ENCODE measurements at places on chromosomes 5 and 9. TPM values are rescaled to one million over a fixed set of nuclear protein-coding genes. Genes with fewer than 3 reads are reported as not detected.

- no peak for DNase-seq
These were observed 7.1 kb upstream of the CAST start for GRCh38 chr5:96655085-96655484.

- no peak for DNase-seq
These were observed 48.4 kb upstream of the FOXI1 start for GRCh38 chr5:170057311-170057710.

DNA sequence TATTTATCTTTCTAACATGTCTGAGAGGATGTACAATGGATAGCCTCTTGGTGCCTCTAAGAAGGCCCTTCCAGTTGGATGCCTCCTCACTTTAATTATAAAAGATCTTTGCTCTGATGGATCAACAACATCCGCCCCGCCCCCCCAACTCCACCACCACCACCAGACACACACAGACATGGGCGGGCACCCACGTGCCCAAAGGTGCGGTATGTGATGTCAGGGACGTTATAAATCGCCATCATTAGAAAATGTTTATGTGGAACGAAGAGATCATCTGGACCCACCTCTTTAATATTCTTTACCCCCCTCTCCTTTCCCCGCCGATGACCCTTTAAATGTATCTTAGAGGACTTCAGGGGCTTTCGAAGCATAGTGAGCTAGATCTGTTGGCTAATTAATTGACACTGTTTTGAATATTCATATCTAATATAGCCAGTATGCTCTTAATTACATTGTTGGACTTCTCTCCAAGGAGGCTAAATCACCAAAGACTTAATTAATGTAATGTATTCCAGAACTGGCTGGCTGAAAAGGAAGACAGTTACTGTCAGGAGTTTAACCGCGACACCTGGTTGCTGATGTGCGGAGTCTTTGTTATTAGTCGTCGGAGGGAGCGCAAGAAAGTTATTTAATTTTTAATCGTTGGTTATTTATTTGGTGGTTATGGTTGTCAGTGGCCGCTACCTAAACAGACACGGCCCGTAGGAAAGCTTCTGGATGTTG, 6.1 kb upstream of the FOXB2 start:
- no peak for DNase-seq

- no peak for DNase-seq
These were observed 91.7 kb downstream of the RFK start for GRCh38 chr9:76302543-76302942.

GRCh38 chr5:56006094-56006493, 11.3 kb upstream of the IL6ST start:
- DNase-seq, result no peak

DNA sequence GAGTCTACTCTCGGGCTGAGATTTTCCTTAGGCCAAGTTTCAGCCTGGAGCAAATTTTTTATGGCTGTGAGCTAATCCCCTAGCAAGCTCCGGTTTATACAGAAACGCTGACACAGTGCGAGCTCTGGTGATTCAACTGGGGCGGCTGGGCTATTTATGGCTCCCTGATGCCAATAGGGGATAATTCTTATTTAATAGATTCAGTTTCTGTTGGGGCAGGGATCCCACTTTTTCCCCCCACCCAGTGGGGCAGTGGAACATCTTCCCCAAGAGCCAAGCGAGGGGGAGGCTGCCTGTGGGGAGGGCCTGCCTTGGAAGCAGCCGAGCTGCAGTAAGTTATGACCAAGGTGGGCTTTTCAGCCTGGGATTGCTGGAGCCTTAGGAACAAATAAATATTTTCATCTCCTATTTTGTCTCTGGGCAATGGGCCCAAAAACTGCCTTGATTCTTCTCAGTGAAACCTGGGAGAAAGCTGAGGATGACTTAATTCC, 129.1 kb downstream of the MACROH2A1 start:
- no peak for DNase-seq

GRCh38 chr9:97411440-97411788, 482 bp upstream of the TDRD7 start:
- DNase-seq, result no peak

- no peak for DNase-seq
These were observed 10.7 kb downstream of the PCDHAC2 start for GRCh38 chr5:140977003-140977402.

DNA sequence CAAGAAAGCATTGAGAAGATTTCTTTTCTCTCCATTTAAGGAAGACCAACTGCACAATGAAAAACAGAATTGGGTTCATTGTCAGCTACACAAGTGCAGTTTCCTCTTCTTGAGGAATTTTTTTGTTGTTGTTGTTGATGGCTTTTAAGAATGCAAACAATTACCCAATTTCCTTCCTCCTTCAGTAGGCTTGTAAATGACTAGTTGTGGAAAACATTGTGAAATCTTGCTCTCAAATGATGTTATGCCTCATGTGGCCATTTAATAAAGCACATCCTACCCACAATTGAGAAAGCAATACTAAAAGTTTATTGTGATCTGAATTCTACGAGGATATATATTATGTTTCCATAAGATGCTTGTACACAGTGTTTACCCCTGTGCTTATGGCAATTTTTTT, 171.6 kb downstream of the FAM174A start:
- no peak for DNase-seq

DNA sequence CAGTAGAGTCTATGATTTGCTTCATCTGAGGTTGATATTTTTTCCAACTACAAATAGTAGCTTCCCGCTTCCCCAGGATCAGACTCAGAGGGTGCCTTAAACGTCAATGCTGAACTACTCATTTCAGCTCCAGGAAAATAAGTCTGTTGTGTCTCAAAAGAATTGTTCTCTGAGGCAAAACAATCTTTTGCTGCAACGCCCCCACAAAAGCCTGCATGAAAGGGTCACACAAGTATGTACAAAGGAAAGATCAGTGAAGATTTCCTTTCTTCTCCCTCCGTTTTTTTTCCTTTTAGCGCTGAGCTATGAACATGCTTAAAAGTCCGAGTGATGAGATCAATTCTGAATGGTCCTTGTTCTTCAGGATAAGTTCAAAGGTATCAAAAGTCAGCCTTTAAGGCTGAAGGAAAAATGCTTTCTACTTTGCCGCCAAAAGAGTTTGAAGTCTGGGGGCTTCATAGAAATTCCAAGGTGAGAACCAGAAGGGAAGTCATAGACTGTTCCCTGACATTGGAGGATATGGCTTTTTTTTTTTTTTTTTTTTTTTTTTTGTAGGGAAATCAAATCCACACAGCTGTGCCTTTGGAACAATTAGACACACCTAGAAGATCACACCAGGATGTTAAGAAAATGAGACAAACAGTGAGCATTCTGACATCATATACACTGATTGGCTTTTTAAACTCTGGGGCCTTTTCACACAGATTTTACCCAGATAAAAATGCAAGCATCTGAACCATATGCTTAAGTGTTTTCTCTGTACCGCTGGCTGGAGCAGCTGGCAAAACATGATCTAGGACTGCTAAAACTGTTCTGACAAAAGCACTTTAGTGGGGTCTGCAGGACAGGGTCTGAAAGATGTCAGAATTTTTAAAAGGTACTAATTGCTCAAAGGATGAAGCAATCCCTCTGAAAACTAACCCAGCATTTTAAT, 329.3 kb downstream of the ENC1 start:
- DNase-seq, result no peak

DNA sequence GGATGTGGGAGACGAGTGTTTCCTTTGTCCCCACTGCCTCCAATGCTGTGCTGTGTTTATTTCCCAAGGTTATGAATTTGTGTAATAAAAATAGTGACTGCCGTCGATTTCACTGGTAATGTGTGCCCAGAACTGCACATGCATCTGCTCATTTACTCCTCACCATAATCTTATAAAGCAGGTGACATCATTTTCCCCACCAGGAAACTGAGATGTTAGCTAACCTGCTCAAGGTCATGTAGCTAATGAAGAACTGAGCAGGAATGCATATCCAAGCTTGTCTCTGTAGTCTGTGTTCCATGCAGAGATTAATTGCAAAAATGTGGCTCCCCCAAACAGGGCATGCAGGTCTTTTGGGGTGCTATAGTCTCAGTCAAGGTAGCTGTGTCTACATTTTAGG, 224.4 kb downstream of the TENT4A start:
- DNase-seq, result no peak

DNA sequence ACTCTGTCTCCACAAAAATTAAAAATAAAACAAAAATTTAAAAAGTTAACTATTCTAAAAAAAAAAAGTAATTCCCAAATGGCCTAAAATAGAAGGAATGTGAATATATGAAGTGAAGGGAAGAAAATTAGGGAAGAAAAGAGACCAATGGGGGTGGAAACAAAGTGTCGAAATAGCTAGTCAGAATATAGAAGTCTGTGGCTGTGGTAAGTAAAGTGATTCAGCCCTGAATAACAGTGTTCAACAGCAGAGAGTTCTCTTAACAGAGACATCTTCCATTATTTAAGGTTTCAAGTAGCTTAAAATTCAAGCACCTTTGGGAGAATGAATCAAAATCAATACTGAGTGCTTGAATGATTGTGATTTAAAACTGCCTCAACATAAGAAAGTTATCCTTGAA, 51.7 kb downstream of the LPAR1 start:
- no peak for DNase-seq

DNA sequence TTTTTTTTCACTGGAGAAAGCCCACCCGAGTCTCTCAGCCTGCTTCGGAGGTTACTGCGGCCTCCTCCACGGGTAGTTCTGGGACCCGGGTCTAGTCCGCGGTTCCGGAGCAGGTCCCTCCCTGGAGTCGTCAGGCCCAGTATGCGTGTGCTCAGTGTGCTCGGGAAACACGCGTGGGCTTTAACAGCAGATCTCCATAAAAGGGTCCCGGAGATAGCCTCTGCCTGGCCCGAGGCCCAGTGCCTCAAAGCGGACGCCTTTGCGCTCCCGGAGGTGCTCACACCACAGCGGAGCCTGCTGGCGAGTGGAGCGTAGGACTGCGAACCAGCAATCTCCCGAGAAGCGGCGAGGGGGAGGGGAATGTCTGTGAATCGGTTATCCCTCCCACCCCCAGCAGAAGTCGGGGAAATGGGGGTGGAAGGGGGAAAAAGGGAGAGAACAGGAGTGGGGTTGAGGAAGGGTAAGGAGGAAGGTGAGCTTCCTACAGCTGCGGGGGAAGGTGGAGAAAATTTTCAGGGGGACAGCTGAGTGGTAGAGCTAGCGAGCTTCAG, 28.7 kb downstream of the CDKN2A start:
- no peak for DNase-seq

GRCh38 chr9:102135768-102136167, 397.3 kb upstream of the GRIN3A start:
- no peak for DNase-seq

DNA sequence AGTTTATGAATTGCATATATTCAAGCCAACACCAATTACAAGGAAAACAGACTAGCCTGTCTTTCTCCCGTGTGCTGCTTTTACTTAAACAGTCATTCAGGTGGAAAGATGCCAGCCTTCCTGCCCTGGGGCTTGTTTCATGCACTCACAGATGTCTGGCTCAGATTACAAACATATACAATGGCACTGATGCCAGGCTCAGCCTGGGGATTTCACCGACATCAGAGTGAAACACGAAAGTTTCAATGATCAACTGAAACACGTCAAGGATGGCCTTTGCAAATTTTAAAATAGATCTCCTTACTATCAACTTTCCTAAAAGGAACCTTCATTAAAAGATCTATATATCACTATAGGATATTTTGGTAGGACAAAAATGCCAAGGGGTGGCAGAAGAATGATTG, 1576.5 kb downstream of the EFNA5 start:
- no peak for DNase-seq

DNA sequence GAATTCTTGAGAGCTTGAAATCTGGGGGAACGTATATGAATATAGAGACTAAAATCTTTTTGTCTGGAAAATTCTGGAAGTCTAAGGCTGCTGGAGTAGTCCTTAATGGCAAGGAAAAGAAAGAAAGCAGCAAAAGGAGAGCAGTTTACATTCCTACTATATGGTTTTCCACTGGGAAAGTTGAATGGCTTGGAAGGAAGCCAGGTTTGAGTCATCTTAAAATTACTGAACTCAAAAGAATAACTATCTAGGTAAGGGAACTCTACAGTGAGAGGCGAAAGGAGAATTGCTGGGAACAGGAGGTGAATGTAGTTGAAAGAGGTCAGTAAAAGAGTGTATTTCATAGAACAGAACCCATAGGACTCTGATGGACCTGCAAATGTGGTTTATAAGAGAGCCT, 258.1 kb upstream of the EDIL3 start:
- DNase-seq, result no peak

GRCh38 chr9:76302947-76303550, 91.2 kb downstream of the RFK start:
- no peak for DNase-seq

DNA sequence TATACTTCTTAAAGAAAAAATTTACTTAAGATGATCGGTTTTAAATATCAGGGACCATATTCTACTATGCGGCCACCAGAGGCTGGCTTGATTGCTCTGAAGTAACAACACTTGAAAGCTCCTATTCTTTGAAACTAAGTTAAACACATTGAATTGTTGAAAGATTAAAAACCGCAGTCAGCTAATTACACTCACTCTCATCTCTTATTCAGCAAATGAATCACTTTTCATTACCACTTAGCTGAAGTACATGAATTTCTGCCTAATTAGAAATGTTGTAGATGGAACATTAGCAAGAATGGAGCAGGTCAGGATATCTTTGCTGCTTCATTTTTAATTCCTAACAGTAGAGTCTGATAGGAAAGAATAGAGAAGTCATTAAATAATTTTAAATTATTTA, 42.3 kb downstream of the LSM11 start:
- no peak for DNase-seq

DNA sequence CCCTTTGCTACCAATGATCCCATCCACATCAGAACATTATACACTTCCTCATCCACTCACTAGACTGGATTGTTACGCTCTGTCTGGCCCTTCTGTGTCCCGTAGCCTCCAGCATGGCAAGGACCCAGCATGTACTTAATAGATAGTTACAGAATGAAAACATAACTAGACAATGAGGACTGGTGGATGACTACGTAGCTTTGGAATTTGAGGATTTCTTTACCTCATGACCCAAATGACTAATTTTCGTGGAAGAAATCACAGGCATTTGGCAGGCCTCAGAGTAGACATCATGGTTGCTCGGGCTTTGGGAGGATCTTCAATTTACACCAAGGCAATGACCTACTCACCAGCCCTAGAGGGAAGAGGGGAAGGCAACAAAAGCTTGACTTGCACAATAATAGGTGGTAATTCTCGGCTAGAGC, 299.8 kb downstream of the TLE1 start:
- no peak for DNase-seq

DNA sequence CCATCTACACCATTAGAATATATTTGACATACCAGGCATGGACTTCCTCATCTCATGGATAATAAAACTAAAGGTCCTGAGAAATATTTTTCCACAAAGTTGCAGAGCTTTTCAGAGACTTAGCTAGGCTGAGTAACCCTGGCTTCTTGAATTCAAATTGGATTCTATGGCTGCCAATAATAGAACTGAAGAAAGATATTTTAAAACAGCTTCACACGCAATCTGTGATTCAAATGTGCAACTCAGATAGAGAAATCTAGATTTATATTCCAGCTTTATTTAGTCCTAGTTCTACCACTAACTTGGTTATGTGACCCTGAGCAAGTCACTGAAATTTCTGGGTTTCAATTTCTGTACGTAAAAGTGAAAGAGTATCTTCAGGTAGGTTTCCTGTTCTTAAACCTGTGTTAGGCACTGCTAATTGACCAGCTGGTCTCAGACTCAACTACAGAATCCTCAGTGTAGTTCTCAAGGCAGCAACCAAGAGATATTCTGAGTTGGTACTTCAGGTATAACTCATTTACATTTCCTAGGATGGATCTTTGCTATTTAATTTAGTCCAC, 235.3 kb downstream of the GABRB2 start:
- no peak for DNase-seq

GPR150 gene
- 0.55 TPM for total RNA-seq

PCDHB15 gene
- not detected for total RNA-seq

NME5 gene
- not detected for total RNA-seq

RASGRF2 gene
- 5.6 TPM for total RNA-seq

LOX gene
- 0.20 TPM for total RNA-seq

HK3 gene
- 0.19 TPM for total RNA-seq

ZNF462 gene
- 0.25 TPM for total RNA-seq

USP20 gene
- total RNA-seq, result 47.0 TPM

CCNJL gene
- total RNA-seq, result 0.30 TPM

All from activated T-cell treated with anti-CD3 and anti-CD28 coated beads, Interleukin-2, amount 50 U/mL, for 4 hours (primary cell).